KG1 (cell line): ENCODE measurements at places on chromosomes 6 and 20.

GRCh38 chr20:37365760-37366638 lies 20.1 kb downstream of the SRC start:
- no peak for DNase-seq

- no peak for DNase-seq
These were observed 182.7 kb downstream of the PHACTR1 start for GRCh38 chr6:12899046-12899833.

DNA sequence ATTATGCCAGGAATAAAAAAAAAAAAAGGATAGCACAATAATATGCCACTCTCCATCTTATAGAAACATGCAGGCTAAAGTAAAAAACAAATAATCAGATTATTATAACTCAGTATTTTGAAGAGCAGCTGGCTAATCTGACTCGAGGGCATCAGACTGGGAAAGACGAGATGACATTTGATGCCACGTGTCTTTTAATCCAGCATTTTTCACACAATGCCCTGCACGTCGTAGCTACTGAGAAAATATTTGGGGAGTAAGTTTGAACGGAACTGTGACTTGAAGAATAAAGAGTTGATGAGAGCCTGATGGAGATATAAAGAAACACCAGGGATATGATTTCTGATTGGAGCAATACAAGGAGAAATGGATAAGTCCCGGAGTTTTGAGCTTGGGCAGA lies 237.7 kb downstream of the ARID1B start:
- no peak for DNase-seq

DNA sequence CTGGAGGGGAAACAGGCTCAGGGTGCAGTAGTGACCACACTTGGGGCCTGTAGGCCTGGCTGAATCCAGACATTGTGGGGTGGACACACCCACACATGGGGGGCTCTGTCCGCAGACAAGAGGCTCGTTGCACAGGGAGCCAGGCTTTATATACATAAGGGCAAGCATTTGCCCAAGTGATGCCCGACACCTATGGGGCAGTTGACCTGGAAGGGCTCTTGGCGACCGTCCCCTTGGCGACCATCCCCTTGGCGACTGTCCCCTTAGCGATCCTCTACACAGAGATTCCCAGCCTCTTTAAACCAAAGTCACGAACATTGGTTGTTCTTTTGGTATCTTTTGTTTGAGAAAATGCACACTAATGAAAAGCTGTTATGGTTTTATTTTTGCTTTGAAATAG lies 2.7 kb downstream of the TOX2 start:
- DNase-seq, result no peak

GRCh38 chr6:109397020-109397419 lies 14.8 kb upstream of the CD164 start:
- DNase-seq, result no peak

- DNase-seq, result no peak
These were observed 19.9 kb downstream of the TPX2 start for GRCh38 chr20:31758991-31759390.

DNA sequence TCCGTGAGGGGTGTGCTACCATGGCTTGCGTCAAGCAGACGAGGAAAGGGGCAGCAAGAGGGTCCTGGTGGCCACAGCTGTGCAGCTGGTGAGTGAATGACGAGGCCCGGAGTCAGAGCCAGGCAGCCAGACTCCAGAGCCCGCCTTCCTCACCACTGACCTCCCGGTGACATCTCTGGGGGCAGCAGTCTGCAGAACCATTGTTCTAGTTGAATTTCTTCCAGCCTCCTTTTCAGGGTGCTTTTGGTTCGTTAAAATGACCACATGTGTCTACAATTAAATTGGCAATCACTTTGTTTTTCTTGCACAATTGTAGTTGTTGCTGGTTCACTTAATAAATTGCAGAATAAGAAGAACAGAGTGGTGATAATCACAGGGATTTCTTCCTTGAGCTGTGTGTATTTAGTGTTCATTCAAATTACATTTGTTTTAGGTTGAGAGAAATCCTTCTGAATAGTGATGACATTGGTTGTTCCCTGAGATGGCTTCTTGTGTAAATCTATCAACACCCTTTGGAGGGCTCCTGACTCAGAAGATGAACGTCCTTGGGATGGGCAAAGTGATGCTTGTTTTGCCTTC lies 96.4 kb downstream of the TULP4 start:
- DNase-seq, result no peak

DNA sequence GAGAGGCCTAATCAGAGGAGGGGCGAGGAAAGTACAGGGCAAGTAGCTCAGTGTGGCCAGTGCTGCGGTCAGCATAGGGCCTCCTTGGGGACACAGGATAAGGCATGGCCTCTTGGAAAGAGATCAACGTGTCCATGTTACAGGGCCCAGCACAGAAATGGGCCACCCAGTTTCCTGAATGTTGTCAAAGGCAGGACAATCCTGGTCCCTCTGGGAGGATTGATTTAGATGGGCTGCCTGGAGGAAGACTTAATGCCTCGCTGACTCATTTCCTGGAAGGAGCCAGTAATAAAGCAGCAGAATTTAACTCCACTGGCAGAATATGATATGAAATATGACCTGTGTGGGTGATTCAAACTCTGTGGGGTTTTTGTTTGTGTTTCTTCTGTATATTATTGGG lies 16.6 kb downstream of the DDO start:
- DNase-seq, result no peak

GRCh38 chr6:14254505-14254904 lies 136.9 kb downstream of the CD83 start:
- DNase-seq, result no peak

DNA sequence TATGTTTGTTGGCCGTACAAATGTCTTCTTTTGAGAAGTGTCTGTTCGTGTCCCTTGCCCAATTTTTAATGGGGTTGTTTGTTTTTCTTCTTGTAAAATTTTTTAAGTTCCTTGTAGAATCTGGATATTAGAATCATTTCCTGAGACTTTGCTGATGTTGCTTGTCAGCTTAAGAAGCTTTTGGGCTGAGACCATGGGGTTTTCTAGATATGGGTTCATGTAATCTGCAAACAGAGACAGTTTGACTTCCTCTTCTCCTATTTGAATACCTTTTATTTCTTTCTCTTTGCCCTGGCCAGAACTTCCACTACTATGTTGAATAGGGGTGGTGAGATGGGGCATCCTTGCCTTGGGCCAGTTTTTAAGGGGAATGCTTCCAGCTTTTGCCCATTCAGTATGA lies 82.6 kb downstream of the SLC24A3 start:
- no peak for DNase-seq

GRCh38 chr20:44552568-44552949 lies 29.8 kb upstream of the PKIG start:
- no peak for DNase-seq

GRCh38 chr6:582370-582769 lies 74.5 kb downstream of the HUS1B start:
- DNase-seq, result no peak

GRCh38 chr6:153103319-153103655 lies 27.8 kb downstream of the RGS17 start:
- DNase-seq, result no peak

GRCh38 chr6:132530293-132530974 lies 7.6 kb upstream of the TAAR9 start:
- DNase-seq, result no peak

DNA sequence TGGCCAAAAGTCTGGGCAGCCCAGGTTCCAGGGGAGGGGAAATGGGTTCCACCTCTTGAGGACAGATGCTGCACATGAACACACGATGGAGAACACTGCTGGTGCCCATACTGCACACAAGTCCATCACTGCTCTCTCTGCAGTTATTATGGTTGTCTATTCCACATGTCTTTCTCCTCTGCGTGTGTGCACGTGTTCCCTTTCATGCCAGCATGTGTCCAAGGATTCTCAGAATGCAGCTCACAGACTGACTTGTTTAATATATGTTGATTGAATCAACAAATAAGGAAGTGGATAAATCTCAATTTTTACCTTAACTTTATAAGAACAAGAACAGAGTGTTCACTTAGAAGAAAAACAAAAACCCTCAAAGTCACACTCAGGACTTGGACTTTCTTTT lies 158.9 kb downstream of the FNDC1 start:
- DNase-seq, result no peak

DNA sequence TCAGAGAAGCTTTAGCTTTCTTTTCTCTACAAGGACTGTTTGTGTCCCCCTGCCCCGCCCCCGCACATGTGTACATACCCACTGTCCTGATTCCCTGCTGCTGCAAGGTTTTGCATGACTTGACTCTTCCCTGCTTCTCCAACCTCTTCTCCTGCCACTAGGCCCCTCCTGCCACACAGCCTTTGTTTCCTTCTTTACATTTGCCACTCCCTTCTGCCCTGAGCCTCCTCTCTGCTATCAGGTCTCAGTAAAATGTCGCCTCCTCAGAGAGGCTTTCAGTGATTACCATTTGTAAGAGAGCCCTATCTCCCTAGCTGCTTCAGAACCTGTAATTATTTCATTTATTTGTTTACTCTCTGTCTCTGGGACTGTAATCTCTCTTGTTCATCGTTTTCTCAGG lies 56.4 kb upstream of the VSTM2L start:
- DNase-seq, result no peak

GRCh38 chr20:36093025-36093803 lies 61.3 kb upstream of the EPB41L1 start:
- no peak for DNase-seq

- no peak for DNase-seq
These were observed 1.1 kb downstream of the STX7 start for GRCh38 chr6:132511831-132512220.

GRCh38 chr6:99746261-99746895 lies 139.7 kb downstream of the PRDM13 start:
- peak; percentile 25 for DNase-seq

DNA sequence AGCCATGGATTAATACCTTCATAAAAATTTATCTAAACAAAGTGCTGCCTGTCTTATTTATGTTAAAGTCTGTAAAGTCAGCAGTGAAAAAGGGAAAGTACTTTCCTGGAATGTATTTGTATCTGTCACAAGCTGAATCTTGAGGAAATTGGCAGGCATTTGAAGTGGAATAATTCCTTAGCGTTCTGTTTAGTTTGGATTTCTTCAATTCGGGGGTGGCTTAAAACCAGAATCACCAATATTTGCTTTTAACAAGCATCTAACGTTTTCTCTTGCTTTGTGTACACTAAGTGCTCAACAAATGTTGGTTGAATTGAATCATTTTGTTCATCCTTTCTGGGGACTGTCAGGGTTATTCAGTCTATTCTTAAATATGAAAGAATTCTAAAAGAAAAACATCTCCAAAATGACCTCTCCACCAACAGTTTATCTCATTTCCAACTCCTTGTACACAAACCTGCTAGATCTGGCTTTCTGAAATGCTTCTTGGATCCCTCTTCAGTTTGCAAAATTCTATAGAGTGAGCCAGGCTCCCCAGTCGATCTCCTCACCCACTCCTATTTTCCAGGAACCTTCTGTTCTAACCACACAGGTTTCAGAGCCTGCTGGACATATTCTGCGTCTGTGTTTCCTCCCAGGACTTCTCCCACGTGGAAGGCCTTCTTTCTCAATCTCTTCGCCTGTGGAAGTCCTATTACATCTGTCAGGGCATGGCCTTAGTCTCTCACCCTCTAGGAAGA lies 2.0 kb upstream of the NPEPL1 start:
- no peak for DNase-seq

DNA sequence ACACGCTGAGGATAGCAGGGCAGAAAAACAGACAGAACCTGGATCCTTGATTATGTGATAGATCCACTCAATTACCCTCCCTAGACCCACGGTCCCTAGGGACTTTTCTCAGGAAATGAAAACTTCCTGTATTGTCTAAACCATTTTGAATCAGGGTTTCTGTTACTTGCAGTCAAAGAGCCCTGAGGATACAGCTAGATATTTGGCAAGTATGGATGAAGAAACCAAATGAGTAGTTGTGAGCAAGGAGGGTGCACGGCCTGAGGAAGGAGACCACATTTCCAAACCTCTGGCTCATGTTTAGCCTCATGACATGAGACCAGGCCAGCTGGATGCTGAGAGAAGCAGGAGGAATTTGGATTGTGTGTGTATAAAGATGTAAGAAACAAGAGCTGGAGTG lies 91.6 kb downstream of the MRPL14 start:
- DNase-seq, result no peak

DNA sequence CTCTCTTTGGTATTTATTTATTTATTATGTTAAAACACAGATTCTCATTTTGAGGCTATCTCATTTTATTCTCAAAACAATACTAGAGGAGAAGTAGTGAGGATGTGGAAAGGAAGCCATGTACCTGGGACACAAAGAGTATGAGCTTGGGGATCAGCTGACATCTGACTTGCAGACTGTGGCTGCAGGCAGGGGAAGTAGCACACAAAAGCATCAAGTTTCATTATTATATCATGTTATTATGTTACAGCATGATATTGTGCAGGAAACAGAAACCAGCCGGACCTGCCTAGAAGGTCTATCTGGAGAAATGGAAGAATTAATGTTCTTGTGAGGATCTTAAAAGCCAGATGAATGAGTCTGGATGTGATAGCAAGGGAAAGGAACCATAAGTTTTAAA lies 248.2 kb downstream of the KHDC1L start:
- no peak for DNase-seq

DNA sequence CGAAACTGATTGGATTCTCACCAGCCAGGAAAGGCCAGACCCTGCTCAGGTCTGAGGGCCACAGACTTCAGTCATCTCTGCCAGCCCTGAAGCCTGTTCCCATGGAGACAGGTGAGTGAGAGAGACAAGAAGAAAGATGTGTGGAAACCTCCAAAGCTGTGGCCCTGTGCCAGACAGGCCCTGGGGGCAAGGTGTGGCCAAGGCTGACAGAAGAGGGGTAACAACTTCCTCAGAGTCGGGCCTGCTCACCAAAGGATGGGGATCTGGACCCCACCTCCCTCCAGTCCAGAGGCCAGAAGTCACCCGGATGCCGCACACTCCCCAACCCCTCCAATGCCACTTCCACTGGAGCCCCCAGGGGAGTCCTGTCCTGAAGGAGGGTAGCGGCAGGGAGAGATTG lies 73.6 kb downstream of the MDGA1 start:
- no peak for DNase-seq

- DNase-seq, result no peak
These were observed 7.5 kb downstream of the ATG5 start for GRCh38 chr6:106318061-106318460.

GRCh38 chr6:24356310-24356973 lies 1.4 kb downstream of the DCDC2 start:
- no peak for DNase-seq

DNA sequence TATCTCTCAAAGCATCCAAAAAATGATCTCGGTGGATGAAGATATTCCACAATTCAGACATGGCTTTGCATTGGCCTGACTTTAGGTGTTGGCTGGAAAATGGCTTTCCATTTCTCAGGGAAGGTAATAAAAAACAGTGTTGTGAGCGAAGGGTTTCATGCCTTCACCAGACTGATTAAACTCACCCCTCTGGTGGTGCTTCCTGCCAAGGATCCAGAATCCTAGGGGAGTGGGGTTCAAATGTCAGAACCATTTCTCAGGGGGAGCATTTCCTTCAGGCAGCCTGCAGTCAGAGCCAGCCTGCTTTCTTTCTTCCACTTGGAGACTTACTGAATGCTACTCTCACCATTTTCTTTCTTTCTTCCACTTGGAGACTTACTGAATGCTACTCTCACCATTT lies 45.7 kb upstream of the SMIM28 start:
- DNase-seq, result no peak

DNA sequence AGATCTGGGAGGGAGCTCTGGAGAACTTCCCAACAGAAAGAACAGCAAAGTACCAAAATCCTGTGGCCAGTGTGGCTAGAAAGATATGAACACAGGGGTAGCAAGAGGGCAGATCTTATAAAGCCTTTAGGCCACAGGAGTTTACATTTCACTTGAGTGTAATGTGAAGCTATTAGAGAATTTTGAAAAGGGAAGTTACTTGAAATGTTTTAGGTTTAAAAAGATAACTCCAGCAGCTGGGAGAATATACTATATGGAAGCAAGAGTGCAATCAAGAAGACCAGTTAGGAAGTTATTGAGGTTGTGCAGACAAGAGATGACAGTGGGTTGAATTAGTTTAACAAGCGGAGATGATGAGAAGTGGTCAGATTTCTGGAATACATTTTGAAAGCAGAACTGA lies 7.9 kb downstream of the SUPT3H start:
- no peak for DNase-seq
